Fibroblast of mammary gland (primary cell): ENCODE measurements at places on chromosomes 7 and 10.

GRCh38 chr10:77463967-77464745, 173.5 kb downstream of the KCNMA1 start:
- peak; percentile 55 for DNase-seq

GRCh38 chr7:87128861-87129267, 23.4 kb upstream of the DMTF1 start:
- no peak for DNase-seq

- peak; percentile 88 for DNase-seq
These were observed 93.1 kb upstream of the PDE1C start for GRCh38 chr7:32163141-32163806.

GRCh38 chr7:129423700-129424410, 10.4 kb upstream of the STRIP2 start:
- peak; percentile 23 for DNase-seq

- DNase-seq: no peak
These were observed 53.8 kb upstream of the BAMBI start for GRCh38 chr10:28623483-28623882.

DNA sequence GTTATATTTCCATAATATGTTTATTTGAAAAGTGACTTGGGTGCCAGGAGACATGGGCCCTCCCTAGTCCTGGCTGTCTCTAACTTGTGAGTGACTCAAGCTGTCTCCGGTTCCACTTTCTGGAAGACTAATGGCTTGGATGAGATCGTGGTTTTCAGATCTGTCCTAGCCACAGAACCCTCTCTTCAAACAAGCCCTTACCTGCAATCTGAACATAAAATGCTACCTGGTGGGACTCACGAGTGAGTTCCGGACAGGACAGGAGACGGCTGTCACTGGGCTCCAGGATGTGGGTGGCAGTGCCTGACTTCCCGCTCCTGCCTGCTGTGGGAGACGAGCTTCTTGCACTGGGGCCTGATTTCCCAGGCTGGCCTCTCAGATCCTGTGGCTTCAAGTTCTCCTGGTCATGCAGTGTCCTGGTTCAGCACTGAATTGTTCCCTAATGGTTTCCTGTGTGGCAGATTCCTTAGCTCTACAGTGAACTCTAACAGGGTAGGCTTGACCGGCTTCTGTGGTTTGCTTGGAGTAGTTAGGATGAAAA, 26.0 kb upstream of the PFKFB3 start:
- DNase-seq: peak; percentile 54

- peak; percentile 28 for DNase-seq
These were observed 66.4 kb upstream of the IFRD1 start for GRCh38 chr7:112383671-112384417.

DNA sequence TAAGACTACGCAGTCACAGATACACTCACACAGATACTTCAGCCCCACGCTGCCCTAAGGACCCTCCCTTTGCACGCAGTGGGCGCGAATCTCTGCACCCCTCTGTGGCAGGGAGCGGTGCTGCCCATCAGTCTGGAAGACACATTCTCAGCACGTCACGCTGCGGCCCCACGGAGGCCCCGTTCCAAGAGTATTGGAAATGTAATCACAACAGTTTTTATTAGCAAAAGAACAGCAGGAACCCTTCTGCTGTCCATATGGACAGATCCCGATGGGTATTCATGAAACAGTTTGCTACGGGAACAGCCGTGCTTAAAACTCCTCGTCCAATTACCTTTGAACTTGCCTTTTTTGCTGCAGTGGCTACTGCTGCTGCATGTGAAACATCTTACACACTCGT, 131.0 kb downstream of the RPS24 start:
- DNase-seq: no peak

DNA sequence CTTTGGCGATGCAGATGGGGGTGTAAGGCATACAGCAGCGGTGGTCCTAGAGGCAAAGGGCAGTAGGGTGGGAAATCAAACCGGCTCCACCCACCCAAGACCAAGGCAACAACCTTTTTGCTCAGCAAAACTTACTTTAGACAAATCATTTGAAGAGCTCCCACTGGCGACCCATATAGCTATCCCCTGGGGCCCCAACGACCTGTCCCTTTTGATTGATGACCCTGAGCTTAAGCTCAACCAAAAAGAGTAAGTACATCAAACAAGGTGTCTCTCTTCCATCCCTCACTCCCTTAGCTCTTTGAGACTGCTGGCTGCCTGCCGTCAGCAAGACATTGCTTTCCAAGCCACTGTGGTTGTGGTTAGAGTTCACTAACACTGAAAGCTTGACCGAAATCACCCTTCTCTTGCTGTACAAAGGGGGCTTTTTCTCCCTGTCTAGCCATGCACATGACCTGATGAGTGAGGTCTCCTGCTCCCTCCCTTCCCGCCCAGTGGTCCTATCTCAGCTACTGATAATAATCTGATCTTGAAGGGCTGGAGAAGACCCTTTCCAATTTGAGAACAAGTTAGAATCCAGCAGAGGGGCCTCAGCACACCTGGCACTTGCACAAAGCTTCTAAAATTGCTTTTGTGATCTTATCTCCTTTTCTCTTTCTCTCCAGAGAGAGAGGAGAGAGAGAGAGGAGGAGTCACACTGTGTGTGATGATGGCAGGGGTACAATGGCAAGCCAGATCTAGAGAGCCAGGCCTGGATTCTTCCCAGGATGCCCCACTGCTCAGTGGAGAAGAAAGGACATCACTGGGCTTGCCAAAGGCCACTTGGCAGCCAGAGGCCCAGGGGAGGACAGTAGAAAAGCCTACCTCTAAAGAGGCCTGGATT, 42.2 kb downstream of the XPNPEP1 start:
- DNase-seq: no peak

- no peak for DNase-seq
These were observed 378.1 kb downstream of the RPS24 start for GRCh38 chr10:78411716-78412115.

- no peak for DNase-seq
These were observed 15.1 kb upstream of the ELN start for GRCh38 chr7:74012842-74013249.

DNA sequence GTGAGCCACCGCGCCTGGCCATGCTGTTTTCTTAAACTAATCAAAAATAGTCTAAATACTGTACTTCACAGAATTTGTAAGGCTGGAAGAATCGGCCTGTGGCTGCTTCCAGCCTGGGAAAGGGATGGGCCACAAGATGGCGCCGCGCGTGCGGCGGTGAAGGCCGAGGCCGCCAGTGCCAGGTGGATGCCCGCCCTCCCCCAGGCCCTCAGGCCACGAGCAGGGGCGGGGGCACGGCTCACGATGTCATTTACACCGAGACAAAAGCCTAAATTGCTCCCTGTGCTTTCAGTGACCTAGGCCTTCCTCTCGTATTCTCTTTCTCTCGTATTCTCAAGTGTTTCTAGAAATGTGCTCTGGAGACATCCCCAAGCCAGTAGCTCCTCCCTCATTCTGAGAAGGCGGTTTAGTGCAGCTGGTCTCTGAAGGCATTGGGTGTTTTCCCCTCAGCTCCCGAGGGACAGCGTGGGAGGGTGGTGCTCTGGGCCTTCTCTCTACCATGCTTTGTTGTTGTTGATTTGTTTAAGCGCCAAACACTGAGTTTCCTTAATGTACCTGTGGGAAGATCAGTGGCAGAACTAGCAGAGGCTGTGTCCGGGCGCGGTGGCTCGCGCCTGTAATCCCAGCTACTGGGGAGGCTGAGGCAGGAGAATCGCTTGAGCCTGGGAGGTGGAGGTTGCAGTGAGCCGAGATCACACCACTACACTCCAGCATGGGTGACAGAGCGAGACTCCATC, 68.4 kb downstream of the CDC123 start:
- DNase-seq: peak; percentile 57

- DNase-seq: no peak
These were observed 136.2 kb downstream of the WDR11 start for GRCh38 chr10:120987359-120987758.

- DNase-seq: peak; percentile 1
These were observed 44.2 kb upstream of the LRRC18 start for GRCh38 chr10:48983648-48984351.

GRCh38 chr7:130723784-130724183, 10.2 kb downstream of the KLF14 start:
- DNase-seq: no peak

DNA sequence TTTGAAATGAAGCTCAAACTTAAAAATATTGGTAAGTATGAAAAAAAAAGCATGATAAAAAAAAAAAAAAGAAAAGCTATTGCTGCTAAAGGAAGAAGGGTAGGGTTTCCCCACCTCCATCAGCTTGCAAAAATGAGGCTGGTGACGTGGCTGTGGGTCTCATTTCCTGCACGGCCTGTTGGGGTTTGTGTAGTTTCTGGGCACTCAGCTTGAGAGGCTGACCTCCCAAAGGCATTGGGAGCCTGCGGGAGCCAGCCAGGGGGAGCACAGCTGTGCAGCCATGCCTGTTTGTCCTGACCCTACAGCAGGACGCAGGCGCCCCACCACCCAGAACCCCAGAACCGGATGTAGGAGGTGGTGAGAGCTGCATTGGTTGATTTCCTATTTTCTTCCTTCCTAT, 48.8 kb upstream of the CARD11 start:
- no peak for DNase-seq

GRCh38 chr7:113320419-113320818, 202.1 kb upstream of the SMIM30 start:
- no peak for DNase-seq

- DNase-seq: no peak
These were observed 4.7 kb downstream of the FAS start for GRCh38 chr10:88995156-88995876.

DNA sequence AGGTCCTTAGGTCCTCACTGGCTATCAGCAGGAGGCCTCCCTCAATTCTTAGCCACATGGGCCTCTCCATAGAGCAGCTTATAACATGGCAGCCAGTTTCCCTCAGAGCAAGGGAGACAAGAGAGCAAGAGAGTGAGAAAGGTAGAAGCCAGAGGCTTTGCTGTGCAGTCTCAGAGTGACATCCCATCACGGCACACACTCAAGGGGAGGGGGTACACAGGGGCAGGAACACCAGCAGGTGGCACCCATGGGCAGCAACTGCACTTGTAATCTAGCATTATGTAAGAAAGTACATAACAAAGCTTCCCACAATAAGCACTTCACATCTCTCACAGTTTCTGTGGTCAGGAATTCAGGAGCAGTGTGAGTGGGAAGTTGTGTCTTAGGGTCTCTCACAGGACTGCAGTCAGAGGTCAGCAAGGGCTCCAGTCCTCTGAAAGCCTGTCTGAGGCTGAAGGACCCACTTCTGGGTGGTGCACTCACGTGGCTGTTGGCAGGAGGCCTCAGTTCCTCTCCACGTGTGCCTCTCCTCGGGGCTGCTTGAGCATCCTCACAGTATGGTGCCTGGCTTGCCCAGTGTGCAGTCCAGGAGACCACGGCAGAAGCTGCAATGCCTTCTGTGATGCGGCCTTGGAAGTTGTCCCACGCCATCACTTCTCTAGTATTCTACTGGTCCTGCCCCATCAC, 159.4 kb downstream of the OAT start:
- no peak for DNase-seq

GRCh38 chr10:79445977-79446757, 743 bp upstream of the ZCCHC24 start:
- DNase-seq: peak; percentile 61

DNA sequence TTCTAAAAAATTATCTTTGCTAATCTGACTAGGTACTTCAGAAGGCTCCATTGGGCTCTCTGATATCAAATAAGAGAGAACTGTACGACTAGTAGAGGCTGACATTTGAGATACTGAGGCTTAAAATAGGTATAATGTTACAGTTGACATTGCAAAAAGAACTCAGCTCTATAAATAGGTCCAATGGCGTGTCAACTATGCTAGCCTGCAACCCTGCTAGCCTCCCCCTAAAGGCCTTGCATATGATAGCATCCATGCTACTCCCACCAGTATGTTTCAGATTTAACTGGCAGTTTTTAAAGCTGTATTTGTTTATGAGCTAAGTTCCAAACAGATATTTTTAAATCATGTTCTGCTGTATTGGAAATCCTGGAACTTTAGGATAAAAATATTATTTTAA, at the start of gene PPP1R3A:
Gene PPP1R3A (minus strand): TSS at position 64 of the 400 bp plus-strand sequence. CDS start 13 bp downstream, at position 51.
- DNase-seq: no peak

- no peak for DNase-seq
These were observed 36.7 kb upstream of the UBE2H start for GRCh38 chr7:129989466-129989865.

- no peak for DNase-seq
These were observed 2.5 kb downstream of the ASB13 start for GRCh38 chr10:5663692-5664427.
